GDM1 (cell line): ENCODE measurements at places on chromosomes 6 and 20.
A peak's percentile ranks its signal among the peaks of the same experiment; 100 is the strongest.

DNA sequence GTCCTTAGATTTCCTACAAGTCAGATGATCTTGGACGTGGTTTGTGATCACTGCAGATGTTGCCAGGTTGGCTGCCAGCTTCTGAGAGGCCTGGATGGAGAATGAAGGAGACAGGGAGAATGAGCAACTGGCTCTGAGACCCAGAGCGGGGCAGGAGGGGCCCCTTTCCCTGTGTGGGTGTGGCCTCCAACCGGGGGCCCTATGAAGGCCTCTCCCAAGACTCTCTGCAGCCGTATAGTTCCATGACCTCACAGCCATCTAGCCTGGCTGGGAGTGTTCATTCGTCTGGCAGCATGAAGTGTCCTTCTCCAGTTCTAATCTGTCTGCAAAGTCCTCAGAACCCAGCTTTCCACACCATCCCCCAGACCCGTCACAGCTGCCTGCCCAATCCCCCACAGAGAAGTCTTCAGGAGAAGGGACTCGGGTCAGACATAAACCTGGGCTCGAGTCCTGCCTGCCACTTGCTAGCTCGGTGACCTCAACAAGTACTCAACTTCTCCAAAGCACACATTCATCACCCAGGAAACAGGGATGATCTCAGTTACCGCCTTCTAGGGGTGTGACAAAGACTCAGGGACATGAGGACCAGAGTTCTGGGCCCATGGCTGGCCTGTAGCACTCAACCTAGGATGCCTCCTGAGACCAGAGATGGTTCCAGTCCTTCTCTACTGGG is 122.6 kb downstream of the EDN3 start:
- DNase-seq, result no peak

- DNase-seq, result peak; percentile 91
Observed at GRCh38 chr20:20734475-20734948, 22.1 kb upstream of the RALGAPA2 start.

GRCh38 chr6:150891888-150892485 is 26.5 kb downstream of the MTHFD1L start:
- peak; percentile 33 for DNase-seq

- no peak for DNase-seq
Observed at GRCh38 chr20:38827770-38828281, 22.3 kb downstream of the PPP1R16B start.

GRCh38 chr20:21395051-21395665 is 2.2 kb downstream of the NKX2-4 start:
- no peak for DNase-seq

GRCh38 chr20:41049451-41049850 is 20.8 kb downstream of the TOP1 start:
- DNase-seq, result no peak

DNA sequence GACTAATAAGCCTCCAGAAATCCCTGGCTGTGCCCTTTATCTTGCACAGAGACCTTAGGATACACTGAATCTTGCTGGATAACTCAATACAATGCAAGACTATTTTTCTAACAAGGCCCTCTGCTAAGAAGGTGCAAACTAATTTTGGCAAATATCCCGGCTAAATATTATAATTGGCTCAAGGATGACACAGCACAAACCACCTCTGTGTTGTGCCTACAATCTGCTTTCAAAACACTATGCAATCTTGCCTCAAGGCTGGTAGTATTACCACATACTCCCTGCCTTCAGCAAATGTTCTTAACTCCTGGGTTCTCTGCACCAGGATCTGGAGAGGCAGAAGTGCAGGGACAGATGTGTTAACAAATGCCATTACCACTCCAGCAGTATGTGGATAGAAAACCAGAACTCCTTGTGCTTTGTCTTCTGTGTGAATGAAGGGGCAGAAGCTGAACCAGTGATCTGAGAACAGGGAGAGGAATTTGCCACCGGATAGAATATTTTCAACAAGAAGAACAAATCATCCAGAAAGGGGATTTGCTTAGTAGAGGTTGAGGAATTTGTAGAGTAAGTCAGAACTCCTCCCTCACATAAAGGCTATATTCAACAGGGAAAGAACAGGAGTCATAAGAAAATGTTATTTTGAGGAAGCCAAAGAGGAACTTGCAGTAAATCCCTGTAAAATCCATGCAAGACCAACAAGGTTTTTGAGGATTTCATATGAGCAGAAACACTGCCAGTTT is 74.1 kb upstream of the SLC4A11 start:
- no peak for DNase-seq

DNA sequence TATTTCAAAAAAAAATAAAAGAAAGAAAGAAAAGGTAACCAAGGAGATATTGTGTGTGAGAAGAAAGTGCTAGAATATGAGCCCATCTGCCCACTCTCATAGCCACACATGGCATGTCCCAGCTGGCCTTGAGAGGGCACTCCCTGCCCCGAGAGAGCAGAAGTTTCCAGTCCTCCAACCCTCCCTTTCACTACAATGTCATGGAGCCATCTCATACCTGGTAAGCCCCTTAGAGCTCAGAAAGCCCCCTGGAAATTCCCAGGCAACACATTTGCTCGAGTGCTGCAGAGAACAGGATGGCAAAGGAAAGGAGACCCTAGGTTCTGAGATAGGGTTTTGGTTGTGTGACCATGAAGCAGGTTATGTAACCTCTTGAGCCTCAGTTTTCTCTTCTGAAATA is 75.8 kb upstream of the RIN2 start:
- DNase-seq, result no peak

- no peak for DNase-seq
Observed at GRCh38 chr20:18832546-18833200, 19.1 kb downstream of the SCP2D1 start.

GRCh38 chr20:48056218-48056617 is 270.9 kb upstream of the SULF2 start:
- DNase-seq, result no peak

DNA sequence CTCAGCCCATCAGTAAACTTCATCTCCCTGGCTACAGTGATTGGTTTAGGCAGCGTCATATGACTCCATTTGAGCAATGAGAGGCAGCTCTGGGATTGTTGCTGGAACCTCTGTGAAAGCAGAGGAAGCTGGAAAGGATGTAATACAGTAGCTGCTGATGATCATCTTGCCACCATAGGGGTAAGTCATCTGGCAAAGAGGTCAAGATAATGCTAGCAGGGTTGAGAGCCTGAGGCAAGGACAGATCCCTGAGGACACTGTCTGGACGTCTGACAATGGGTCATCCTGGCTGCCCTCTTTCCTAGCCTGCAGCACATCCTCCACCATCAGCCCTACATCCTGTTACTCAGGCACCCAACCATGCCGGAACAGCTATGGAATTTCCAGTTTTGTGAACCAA is 25.5 kb upstream of the FKBP1A start:
- DNase-seq, result no peak

- no peak for DNase-seq
Observed at GRCh38 chr6:79610306-79611009, 20.7 kb upstream of the SH3BGRL2 start.

- DNase-seq, result peak; percentile 31
Observed at GRCh38 chr6:37570482-37571133, 70.9 kb upstream of the CCDC167 start.

GRCh38 chr6:134217105-134217797 is 100.7 kb downstream of the SGK1 start:
- no peak for DNase-seq

- no peak for DNase-seq
Observed at GRCh38 chr6:47170617-47170947, 128.4 kb upstream of the ADGRF1 start.

DNA sequence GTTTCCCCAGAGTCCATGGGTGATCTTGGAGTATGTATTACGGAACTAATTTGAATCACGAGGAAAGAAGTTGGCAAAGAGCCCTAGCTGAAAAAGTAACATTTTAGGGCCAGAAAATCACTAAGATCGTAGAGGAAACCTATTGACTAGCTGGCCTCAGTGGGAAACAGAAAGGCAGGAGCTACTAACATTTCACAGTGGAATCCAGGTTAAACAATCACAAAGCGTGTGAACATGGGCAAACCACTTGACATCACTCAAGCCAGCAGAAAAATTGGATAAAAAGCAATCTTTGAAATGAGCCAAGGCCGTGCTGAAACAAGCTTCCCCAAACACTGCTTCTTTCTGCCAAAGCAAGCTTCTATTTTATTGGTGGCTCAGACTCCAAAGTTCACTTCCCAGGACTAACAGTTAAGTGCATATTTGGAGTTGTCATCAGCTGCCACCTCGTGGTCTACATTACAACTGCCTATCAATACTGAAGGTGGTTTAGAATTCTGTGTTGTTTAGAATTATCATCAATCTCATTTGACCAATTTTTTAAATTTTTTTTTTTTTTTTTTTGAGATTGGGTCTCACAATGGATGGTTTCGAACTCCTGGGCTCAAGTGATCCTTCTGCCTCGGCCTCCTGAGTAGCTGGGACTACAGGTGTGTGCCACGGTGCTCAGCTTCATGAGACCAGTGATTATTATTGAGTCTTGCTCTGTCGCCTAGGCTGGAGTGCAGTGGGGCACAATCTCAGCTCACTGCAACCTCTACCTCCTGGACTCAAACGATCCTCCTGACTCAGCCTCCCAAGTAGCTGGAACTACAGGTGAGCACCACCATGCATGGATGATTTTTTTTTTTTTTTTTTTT is 10.6 kb downstream of the RPS10 start:
- DNase-seq, result peak; percentile 73

DNA sequence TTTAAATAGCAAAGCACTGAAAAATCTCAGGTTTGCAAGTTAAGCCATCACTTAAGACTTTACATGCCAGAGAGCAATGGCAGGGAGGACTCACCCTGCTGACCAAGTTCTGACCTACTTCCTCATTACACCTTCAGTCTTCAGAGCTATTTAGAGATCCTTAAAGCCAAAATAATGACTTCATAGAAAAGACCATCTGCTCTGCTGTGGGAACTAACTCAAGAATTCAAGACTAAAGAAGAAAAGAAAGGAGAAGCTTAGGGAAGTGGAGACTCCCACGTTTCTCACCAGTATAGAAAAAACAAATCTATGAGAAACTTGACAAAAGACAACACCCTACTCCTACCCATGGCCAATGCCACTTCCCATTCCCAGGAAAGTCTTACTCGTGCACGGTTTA is 28.6 kb downstream of the XPO5 start:
- no peak for DNase-seq

- DNase-seq, result no peak
Observed at GRCh38 chr6:5337573-5337972, 76.3 kb downstream of the FARS2 start.

DNA sequence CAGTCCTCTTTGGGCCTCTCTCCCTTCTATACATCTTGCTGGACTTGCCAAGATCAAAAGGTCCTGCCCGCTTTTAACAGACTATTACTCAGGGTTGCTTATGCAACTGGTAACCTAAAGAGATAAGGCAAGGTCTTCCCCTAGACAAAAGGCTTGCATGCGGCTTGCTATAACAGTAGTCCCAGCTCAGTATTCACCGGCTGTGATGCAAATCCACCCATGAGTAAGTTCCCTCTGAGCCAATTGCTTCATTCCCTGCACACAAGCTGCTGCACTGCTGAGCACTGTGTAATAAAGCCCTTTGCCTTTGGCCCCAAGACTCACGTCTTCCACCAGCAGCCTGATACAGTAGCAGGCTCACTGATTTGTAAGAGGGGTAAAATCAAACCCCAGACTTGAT is 363.8 kb downstream of the PRKN start:
- no peak for DNase-seq

DNA sequence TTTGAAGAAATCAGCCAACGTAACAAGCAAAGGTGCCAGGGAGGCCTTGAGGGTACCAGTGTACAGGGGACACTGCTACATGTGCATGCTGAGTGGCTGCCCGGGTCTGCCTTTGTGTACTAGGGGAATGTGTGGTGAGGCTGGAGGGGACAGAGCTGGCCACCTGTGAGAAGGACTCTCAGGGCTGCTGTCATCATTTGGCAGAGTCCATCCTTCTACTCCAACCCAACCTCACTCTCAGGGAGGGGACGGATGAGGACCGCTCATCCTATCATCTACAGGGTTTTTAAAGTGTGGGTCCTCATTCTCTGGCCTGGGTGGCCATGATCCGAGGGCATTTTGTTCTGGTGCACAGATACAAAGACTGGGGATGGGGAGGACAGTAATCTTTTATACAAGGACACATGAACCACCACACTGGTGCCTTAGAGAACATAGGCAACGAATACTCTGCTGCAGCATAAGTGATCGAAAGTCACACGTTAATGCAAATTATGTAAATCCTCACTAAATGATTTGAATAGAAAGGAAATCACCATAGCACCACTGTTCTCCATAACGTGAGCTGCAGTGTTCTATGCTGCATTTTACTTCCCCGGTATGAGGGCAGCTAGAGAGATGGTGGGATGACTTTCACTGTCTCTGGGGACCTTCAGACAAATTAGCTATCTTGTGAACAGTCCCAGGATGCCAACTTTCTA is 181.4 kb downstream of the GMPR start:
- DNase-seq, result no peak

DNA sequence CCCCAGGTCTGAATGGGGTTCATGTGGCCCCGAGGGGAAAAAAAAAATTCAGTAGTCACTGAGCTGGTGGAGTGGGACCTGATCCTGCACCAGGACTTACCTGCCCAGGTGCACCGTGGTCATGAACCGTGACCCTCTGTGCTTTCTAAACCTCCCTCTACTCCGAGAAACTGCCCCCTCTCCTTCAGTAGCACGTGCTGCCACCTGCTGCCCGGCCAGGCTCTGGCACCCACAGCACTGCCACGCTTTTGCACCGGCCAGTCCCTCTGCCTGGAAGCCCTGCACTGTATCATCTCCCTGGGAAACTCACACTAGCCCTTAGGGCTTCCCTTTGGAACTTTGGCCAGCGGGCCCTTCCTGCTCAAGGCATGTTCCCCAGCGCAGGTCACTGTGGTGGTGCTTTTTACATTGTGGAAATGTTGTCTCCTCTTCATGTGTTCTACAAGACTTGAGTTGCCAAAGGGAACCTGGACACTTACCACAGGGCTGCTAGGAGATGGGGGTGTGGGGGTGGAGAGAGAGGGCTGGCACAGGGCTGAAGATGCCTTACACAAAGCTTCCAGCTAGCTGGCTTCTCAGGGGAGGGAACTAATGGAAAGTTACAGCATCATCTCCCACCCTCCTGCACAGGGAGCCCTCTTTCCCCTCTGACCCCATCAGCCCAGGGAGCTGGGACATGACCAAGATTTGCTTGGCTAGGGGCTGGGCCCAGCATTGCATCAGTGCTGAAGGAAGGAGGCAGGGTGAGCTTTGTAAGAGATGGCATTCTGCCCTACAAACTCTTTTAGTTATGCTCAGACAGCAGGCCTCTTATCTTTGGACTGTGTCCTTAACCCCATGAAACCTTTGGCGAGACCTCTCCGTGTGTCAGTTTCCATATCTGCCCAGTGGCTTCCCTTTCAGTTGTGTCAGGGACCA is 2.5 kb upstream of the PTPRT start:
- peak; percentile 6 for DNase-seq

GRCh38 chr6:109891924-109892323 is 86.2 kb upstream of the GPR6 start:
- DNase-seq, result peak; percentile 55

GRCh38 chr6:142617158-142617557 is 315.4 kb downstream of the ADGRG6 start:
- DNase-seq, result no peak
